CD4-positive, alpha-beta T cell treated with Interleukin-4 for 4 hours (primary cell): ENCODE measurements at places on chromosomes 7 and 10.

DNA sequence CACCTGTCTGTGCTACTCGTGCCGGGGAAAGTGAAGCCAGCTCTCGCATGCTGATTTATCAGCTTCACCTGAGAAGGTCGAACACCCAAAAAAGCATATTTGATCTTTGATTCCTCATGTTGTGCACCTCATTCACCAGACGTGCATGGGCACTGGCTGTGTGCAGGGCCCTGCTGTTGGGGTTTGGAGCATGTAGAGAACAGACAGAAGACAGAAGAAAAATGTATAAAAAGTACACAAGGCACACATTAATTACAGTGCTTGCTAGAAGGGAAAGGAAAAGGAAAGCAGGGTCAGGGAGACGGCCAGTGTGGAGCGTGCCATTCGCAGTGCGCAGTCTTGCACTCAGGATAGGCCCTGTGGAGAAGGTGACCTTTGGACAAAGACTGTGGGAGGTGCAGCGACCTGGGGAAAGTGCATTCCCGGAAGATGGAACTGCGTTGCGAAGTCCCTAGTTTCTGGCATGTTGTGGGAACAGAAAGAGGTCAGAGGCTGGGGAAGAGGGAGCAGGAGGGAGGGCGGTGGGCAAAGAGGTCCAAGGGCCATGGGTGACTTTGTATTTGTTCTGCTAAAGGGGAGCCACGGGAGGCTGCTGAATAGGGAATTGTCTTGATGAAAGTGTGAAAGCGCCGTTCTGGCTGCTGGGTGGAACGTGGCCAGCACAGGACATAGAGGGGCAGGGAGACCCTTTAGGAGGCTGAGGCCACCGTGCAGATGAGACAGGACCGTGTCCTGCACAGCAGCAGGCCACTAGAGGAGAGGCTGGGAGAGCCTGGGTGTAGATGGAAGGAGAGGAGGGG lies 232.8 kb downstream of the GLRX3 start:
- DNase-seq = no peak

GRCh38 chr10:97683556-97684367 lies 3.3 kb downstream of the AVPI1 start:
- DNase-seq = no peak

DNA sequence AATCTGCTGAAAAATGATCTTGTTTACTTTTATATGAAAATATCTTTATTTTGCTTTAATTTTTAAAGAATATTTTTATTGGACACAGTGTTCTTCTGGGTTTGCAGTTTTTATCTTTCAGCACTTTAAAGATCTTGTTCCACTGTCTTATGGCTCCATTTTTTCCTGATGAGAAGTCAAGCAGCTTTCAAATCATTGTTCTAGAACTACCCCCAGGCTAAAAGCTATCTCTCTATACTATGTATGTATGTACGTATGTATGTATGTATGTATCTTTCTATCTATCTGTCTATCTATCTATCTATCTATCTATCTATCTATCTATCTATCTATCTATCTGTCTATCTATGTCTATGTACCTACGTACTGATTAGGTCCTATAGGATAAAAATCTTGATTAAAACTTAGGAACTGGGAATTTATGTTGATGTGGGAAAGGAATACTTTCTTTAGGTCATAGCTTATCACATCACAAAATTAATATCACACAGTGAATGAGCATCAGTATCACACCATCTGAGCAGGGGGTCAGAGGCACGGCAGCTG lies 35.4 kb upstream of the TSPAN13 start:
- DNase-seq = no peak

- DNase-seq = no peak
These were observed 176.1 kb downstream of the CHN2 start for GRCh38 chr7:29370531-29371314.

DNA sequence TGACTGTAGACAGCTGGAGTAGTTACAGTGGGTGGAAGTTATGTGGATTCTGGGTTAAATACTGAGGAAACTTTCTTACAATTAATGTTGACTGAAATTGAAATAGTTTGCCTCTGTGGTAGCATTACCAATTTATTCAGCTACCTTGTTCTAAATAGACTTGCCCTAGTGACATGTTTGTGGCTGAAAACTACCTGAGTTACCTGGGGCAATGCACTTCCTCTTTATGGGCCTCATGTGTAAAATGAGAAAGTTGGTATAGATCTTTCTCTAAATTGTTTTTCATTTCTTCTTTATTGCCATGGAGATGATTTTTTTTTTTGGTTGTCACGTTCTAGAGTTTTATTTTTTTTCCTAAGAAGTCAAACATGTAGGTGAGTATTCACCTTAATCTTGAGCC lies 252.7 kb upstream of the CDC14C start:
- no peak for DNase-seq

- DNase-seq = no peak
These were observed 68.7 kb upstream of the PPP1R9A start for GRCh38 chr7:94838717-94839116.
